GM18507 (cell line): ENCODE measurements at places on chromosomes 6 and 20.

DNA sequence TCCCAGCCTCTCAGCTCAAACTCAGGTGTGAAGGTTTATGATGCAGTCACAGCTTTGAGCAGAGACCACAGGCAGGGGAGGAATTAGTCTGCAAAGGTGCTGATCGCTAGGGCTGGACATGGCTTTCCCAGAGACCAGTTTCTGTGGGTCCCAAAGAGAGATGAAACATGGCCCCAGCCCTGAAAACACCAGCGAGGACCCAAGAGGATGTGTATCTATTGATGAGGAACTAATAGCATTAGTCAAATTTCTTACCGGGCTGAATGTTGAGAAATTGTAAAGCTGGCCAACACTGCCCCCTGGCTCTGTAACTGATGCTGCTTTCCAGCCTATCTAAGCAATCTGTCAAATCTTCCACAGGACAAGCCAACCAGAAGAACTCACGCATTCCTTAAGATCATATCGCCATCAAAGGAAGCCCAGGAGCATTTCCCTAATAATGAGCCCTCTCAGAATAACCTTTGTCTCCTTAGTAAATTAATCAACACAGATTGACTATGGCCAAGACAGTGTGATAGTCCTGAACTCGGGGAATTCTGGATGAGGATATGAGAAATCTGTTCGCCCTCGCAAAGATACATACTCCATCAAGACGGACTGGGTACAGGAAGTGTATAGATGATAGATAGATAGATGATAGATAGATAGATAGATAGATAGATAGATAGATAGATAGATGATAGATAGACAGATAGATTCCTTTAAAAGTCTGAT, 7.8 kb upstream of the ACSS1 start:
- DNase-seq, result no peak

GRCh38 chr6:128686084-128686483, 165.7 kb upstream of the PTPRK start:
- DNase-seq, result no peak

GRCh38 chr6:84227434-84228197, at the start of gene CEP162:
Gene CEP162, minus strand, starts transcription at chr6:84227643. Its CDS starts 1,250 bp downstream, at chr6:84226393.
- peak; percentile 63 for DNase-seq

- peak; percentile 8 for DNase-seq
Observed at GRCh38 chr6:143276436-143276835, 174.1 kb downstream of the ADAT2 start.

GRCh38 chr20:38806855-38807655, 1.6 kb downstream of the PPP1R16B start:
- peak; percentile 28 for DNase-seq

- no peak for DNase-seq
Observed at GRCh38 chr6:3450888-3451287, 6.0 kb downstream of the SLC22A23 start.

DNA sequence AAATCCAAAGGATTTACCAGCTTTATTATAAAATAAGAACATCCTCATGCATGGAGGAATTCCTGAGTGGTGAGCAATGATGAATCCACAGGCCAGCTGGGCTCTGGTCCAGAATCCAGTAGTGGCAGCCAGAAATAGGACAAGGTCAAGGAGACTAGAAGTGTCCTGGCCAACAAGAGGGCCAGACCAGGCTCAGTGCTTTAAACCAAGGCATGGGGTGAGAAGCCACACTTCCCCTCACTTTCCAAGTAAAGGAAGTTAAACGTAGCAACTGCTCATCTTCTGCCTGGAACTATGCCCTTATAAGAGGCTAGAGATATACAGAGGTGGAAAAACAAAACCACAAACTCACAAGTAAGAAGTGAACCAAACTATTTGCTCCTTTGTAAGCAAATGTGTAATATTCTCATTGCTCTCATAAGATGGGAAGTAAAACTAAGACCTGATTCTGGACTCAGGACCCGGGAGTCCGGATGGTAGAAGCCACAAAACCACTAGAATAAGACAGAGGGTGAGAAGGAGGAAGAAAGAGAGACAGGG, 253.2 kb downstream of the UST start:
- DNase-seq, result no peak

GRCh38 chr6:21459641-21460040, 133.9 kb upstream of the SOX4 start:
- DNase-seq, result no peak

GRCh38 chr6:167826896-167827582, at the start of gene AFDN:
Gene AFDN, plus strand, starts transcription at chr6:167826911. Its CDS starts 222 bp downstream, at chr6:167827133.
- DNase-seq, result peak; percentile 20
